Mesendoderm (in vitro differentiated cells): ENCODE measurements at places on chromosomes 11 and 22.

GRCh38 chr11:120622189-120622875 lies 110.8 kb downstream of the GRIK4 start:
- DNase-seq, result no peak

GRCh38 chr11:128367573-128367972 lies 219.8 kb downstream of the ETS1 start:
- DNase-seq, result no peak

- DNase-seq, result no peak
These were observed 63.2 kb downstream of the MTMR3 start for GRCh38 chr22:29946220-29946619.

GRCh38 chr11:121054266-121054665 lies 30.4 kb downstream of the TBCEL start:
- DNase-seq, result peak; percentile 2

GRCh38 chr11:111098091-111098490 lies 147.4 kb upstream of the POU2AF2 start:
- DNase-seq, result no peak

GRCh38 chr11:9575260-9576240 lies 2.1 kb downstream of the WEE1 start:
- DNase-seq, result peak; percentile 91

GRCh38 chr11:46277622-46278386 lies at the start of gene CREB3L1:
TSS of gene CREB3L1 (plus strand) at chr11:46277662. CDS start at chr11:46278112, 450 bp downstream.
- no peak for DNase-seq

- DNase-seq, result no peak
These were observed 8.0 kb downstream of the CAPN5 start for GRCh38 chr11:77074626-77075221.

GRCh38 chr11:12206529-12206928 lies 96.1 kb downstream of the MICAL2 start:
- DNase-seq, result no peak

DNA sequence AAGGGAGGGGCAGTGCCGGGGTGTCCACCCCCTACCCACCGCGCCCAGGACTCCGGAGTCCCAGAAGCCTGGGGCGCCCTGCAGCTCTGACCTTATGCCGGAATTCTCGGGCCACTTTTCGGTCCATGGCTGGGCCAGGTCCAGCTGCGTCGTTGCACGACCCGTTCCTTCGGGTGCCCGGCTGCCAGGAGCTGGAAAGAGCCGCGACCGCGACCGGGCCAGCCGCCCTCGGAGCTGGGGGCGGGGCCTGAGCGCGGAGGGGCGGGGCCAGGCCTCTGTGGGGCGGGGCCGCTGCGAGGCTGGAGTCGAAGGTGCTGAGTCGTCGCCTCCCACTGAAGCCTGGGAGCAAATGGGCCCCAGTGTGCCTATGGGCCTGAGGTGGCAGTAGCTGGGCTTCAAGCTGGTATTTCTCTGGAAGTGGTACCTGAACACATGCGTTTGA lies at the start of gene USH1C:
Gene USH1C, minus strand, starts transcription at position 236 of the 442 bp plus-strand sequence. Its CDS starts 109 bp downstream, at position 127.
- peak; percentile 65 for DNase-seq

DNA sequence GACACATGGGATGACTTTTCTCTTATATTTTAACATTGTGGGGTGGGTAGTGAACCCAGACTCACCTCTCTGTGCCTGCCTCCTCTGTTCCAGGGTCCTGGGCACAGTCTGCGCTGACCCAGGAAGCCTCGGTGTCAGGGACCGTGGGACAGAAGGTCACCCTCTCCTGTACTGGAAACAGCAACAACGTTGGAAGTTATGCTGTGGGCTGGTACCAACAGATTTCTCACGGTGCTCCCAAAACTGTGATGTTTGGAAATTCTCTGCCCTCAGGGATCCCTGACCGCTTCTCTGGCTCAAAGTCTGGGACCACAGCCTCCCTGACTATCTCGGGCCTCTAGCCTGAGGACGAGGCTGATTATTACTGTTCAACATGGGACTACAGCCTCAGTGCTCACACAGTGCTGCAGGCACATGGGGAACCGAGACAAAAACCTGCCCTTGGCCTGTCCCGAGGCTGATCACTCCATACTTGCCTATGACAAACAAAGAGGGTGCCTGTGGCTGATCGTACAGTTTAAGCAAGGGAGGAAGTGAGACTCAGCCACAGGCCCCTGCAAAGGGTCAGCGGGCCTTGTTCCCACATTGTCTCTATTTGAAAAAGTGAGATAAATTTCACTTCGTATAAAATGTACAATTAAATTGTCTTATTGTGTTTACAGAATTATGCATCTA lies 43.7 kb upstream of the TOP3B start:
- no peak for DNase-seq

DNA sequence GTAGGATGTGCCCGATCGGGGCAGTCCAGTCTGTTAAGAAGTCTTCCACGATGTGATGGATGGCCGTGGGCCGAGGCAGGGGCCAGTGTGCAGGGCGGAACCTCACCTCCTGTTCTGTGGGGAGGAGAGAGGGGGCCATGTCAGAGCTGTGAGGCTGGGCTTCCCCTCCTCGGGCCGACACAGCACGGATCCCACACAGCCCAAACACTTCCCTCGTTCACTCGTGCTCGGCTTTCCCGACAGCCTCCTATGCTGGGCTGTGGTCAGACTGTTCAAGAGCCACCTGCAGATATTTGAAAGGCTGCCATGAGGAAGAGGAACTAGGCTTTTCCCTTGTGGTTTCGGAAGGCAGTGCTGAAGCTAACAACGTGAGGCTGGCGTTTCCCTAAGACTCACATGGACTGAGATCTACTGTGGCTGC lies 12.3 kb upstream of the TXN2 start:
- no peak for DNase-seq

GRCh38 chr22:31950226-31950625 lies 5.9 kb downstream of the YWHAH start:
- no peak for DNase-seq

- DNase-seq, result no peak
These were observed 24.3 kb upstream of the MOB2 start for GRCh38 chr11:1510928-1511327.

- no peak for DNase-seq
These were observed 153.9 kb downstream of the CHST1 start for GRCh38 chr11:45511566-45511965.
